ENCODE measurements at places on chromosomes 11 and 22.

GRCh38 chr11:10395166-10395897 is 59.7 kb upstream of the AMPD3 start:
- no peak for DNase-seq

- no peak for DNase-seq
These were observed 88.5 kb downstream of the MYEOV start for GRCh38 chr11:69382131-69383128.

DNA sequence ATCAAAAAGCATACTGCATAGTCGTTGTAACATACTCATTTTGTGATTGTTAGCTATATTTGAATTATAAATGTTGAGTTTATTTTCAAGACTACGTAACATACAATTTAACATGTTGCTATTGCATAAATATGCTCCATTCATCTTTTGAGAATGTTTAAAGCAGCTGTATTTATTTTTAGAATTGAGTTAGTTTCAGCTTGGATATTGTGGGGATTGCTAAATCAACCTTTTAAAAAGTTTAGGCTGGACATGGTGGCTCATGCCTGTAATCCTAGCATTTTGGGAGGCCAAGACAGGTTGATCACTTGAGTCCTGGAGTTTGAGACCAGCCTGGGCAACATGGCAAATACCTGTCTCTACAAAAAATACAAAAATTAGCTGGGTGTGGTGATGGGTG is 288.1 kb downstream of the DYNC2H1 start:
- no peak for DNase-seq

DNA sequence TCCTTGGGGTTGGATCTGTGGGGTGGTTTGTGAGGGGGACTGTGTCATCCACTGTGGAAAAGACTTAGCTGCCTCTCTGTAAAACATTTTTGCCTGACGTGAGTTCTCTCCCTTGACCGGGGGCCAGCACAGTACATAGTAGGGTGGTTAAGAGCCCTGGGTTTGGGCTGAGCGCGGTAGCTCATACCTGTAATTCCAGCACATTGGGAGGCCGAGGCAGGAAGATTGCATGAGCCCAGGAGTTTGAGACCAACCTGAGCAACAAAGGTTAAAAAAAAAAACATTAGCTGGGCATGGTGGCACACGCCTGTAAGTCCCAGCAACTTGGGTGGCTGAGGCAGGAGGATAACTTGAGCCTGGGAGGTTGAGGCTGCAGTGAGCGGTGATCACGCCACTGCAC is 74.7 kb upstream of the WNT7B start:
- no peak for DNase-seq

- no peak for DNase-seq
These were observed 55.3 kb downstream of the EHF start for GRCh38 chr11:34676227-34676626.

GRCh38 chr11:33942954-33943353 is 51.1 kb upstream of the LMO2 start:
- DNase-seq: no peak

DNA sequence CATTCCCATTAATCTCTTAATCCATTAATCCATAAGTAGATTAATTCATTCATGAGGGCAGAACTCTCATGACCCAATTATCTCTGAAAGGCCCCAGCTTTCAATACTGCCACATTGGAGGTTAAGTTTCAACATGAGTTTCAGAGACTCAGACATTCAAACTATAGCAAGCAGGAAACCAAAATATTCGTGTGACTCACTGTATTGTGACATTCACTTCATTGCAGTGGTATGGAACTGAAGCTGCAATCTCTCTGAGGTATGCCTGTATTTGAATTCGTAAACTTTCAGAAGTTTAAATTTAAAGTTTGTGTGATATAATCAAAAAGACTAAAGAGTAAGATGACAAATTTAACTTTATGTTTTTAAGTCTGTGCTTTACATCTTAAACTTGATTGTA is 2.9 kb upstream of the OR52J3 start:
- DNase-seq: no peak

- no peak for DNase-seq
These were observed 648.6 kb downstream of the TBC1D22A start for GRCh38 chr22:47411006-47411405.

- DNase-seq: no peak
These were observed 25.1 kb downstream of the MMP13 start for GRCh38 chr11:102930451-102930850.

DNA sequence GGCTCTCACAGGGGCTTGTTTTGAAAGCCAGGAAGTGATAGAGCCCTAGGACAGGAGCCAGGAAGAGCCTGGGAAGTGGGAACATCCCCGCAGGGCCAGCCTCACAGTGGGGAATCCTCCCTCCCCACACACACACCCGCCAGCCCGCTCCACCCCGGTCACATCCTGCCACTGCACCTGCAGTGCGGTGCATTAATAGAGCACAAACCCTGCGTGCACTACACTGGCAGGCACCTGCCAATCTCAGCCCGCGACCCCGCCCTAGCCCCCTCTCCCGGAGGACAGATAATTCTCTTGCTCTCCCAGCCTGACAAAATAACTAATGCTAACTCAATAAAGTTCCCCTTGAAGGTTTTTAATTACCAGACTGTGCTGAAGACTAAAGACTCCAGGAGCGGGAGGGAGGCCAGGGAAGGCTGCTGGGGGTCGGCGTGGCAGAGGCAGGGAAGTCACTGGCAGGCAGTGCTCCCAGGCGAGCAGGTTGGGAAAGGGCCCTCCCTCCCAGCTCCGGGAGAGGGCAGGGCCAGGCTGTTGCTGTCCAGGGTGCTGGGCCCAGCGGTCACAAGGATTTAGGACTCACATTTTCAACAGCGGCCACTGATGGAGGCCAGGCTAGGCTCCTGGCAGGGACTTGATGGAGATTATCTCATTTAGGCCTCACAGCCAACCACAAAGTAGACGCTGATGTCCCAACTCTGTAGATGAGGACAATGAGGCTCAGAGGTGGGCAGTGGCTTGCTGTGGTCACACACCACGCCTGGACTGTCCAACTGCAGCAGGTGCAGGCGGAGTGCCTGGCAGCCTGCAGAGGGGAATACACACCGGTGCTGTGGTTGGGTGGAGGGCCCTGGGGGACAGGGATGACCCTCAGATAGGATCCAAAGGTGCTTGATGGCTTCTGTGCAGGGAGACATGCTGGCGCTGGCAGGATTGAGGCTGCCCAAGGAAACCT is 23.9 kb upstream of the TCF20 start:
- no peak for DNase-seq

GRCh38 chr11:126318574-126319373 is 14.9 kb downstream of the DCPS start:
- no peak for DNase-seq

DNA sequence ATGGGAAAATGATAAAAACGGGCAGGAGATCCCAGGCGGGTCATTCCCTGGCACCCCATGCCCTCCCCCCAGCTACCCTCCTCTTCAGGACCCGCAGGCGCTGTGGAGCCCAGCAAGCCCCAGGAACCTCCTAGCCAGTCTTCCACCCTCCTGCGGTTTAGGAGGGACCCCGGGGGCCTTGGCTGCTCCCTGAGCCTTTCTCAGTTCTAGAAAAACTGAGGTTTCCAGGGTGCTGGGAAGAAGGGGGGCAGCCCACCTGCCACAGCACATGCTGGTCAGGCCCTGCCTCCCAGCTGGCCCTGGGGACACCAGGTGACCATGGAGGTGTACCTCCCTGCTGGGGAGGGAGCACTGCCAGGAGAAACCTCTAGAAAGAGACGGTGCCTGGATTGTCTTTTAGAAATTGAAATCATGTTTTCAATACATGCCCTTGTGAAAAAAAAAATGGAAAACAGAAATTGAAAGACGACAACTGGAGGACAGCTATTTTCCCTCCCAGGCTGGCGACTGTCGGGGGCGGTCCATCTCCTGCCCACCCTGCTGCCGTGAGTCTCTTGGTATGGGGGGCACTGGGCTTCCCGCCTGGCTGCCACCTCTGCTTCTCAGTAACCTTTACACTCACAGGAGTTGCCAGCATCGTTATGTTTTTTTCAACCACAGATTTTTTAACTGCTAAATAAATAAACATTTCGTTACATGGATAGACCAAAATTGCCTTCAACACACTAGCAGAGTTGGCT is 398.5 kb downstream of the TBC1D22A start:
- DNase-seq: no peak

- DNase-seq: no peak
These were observed 41.8 kb upstream of the TH start for GRCh38 chr11:2213384-2213842.

DNA sequence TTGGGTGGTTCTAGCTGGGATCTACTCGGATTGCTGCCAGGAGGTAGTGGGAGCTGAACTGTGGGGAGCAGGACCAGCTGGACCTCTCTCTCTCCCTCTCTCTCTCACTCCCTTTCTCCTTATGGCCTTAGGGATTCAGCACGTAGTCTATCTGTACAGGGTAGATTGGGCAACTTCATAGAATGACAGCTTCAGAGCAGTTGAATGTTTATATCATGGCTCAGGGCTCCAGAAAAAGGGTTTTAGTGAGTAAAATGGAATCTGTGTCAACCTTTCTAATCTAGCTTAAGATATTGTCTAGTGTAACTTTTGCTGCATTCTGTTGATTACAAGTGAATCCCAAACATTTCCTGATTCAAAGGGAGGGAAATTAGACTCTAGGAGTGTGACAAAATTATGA is 127.7 kb upstream of the PDGFD start:
- no peak for DNase-seq

DNA sequence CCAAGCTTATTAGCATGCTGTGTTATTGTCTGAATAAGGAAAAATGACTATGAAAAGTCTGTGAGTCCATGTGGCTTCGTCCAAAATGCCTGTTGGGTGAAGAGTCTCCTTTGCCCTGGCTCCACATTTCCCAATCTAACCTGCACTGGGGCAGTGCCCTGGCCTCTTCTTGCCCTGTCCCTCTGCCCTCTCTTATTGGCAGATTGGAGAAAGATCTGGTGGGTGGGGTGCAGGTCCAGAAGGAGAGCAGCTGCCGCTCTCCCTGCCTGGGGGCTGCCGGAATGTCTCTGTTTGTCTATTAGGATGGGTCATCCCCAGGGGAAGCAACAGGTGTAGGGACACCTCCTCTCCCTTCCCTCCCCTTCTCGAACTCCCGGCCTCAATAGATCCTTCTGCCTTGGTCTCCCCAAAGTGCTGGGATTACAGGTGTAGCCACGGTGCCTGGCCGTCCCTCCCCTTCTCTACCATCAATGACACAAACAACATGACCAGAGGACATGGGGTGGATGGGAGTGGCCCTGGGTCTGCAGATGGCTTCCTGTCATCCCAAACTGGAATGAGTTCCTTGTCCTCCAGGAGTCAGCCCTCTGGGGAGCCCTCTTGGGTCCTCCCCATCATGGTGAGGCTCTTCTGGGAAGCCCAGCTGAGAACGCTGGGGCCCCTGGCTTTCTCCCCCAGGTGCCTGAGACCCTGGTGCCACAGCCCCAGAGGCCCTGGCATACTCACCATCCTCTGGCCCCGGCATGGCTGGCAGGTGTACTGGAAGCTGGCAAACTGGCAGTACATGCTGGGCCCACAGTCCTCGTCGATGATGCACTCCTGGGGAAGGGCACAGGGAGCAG is 40.5 kb downstream of the DKK3 start:
- no peak for DNase-seq

DNA sequence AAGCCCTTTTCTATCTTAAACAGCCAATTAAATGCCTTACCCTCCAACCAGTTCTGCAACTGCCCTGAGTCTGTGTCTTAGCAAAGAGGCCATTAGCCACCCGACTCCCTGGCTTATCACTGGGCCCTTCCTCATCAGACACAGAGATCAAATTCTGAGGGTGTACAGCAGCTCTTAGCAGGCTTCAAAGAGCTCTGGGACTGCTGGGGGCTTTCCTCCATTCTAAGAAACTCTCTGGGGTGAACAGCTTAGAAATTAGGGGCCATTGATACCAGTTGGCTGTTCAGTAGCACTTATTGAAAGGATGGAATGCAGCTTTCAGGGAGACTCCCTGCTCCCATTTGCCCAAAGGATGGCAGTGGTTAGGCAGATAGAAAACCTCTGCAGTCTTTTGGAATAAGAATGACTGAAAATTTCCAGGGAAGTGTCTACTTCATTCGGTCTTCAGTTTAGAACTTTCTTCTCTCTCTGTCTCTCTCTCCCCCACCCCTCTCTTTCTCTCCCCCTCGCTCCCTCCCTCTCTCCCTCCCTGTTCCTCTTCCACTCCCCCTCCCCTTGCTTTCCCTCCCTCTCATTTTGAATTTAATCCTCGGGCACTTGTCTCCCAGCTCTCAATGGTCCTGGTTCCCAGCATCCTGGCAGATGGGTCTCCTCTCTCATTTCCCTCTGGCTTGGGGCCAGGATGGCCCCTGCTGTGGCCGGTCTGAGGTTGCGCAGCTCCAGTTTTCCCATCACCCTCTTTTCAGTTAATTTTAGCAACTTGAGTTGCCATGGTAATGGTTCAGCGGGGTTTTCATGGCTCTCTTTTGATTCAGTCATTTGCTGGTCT is 76.4 kb downstream of the COMMD9 start:
- DNase-seq: no peak

DNA sequence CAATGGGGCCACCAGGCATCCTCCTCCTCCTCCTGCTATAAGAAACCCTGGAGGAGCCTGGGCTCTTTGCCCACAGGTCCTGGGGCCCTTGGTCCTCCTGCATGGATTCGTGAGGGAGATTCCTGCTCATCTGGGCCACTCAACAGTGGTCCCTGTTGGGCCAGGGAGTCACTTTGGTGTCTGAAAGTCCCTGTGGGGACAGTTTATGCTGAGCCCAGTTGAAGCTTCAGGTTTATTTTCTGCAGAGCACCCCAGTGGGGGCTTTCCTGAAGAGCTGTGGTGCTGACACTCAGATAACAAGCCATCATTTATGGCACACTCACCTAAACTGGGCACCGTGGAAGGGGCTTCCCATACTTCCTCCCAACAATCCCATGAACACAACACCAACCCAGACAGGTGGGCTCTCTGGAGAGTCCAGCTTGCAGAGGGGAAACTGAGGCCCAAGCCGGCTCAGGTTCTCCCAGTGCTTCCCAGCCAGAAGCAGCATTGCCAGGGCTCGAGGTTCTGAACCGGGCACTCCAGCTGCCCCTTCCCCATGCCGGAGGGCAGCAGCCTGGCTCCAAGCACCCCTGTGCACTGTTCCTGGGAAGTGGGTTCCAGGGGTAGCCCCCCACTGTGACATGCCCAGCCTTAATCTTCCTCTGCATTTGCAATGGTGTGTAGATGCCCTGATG is 91.3 kb downstream of the MYEOV start:
- DNase-seq: no peak

- no peak for DNase-seq
These were observed 1.6 kb upstream of the RAB30 start for GRCh38 chr11:83073258-83073657.

- no peak for DNase-seq
These were observed 26.5 kb downstream of the RPL27A start for GRCh38 chr11:8709002-8709672.

- no peak for DNase-seq
These were observed 87.0 kb upstream of the THY1 start for GRCh38 chr11:119509969-119510401.

DNA sequence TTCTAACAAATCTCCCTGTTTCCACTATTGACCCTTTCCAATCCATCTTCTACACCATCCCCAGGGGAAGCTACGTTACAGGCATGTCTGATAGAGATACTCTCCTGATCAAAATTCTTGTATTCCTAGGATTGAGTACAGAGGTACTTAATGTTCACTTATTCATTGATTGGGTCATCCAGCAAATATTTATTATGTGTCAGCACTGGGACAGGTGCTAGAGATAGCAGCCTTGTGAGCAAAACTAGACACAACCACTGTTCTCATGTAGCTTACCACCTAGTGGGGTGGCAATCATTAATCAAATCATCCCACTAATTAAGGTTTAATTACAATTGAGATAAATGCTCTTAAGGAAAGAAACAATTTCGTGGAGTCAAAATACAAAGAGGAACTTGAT is 9.4 kb upstream of the RTCB start:
- DNase-seq: no peak

Data from NCI-H1436 treated with DMSO at 0.1 percent for 48 hours (cell line).